ENCODE measurements at places on chromosomes 6 and 20.

DNA sequence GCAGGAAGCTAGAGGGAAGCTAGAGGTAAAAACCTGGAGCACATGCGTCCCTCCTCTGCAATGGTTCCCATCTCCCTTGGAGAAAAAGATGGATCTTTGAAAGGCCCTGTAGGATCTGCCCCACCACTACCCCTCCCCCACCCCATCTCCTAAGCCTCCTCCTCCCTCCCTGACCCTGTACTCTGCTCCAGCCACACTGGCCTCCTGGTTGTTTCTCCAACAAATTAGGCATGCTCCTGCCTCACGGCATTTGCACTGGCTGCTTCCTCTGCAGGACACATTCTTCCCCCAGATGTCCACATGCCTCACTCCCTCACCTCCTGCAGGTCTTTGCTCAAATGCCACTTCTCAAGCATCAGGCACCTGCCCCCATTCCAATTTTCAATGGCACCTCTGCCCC is 45.5 kb downstream of the UBE2V1 start:
- DNase-seq = no peak

DNA sequence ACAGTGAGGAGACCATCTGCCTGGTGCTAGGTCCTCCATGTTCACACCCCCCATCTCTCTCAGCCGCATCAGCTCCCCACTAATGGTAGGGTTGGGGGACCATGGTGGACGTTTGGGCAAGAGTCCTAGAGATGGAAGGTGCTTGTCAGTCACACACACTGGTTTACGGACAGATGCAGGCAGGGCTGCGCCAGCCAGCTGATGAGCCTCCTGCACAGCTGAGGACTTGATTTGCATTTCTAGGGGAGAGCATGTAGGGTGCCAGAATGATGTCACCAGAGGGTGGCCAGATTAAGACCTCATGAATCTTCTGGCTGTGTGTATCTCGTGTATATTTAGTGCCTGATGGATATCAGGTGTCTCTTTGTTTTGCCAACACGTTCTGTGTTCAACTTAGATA is 28.6 kb downstream of the CST8 start:
- DNase-seq = no peak

- no peak for DNase-seq
These were observed 33.7 kb downstream of the RNF146 start for GRCh38 chr6:127300411-127300810.

GRCh38 chr6:156848123-156848522 is 70.9 kb downstream of the ARID1B start:
- no peak for DNase-seq

DNA sequence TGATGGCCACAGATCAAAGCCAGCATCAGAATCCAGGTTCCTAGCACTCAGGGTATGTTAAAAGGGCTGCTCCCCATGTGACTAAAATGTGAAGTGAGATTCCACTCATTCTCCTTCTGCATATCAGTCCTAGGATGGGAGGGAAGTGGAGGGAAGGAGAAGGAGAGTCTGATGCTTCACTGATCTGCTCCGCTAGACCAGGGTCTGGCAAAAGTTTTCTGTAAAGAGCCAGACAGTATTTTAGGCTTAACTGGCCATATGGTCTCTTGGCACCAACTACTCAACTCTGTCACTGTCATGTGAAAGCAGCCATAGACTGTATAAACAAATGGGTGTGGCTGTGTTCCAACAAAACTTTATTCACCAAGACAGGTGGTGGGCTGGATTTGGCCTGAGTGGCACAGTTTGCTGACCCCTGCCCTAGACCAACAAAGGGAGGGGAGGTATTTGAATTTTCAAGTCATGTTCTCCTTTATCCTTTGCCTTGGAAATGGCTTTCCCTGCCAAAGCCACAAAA is 22.6 kb downstream of the GHRH start:
- DNase-seq = no peak

- no peak for DNase-seq
These were observed 54.2 kb downstream of the TRAM2 start for GRCh38 chr6:52522655-52523054.

- DNase-seq = no peak
These were observed 33.8 kb downstream of the FRMD1 start for GRCh38 chr6:168045141-168045691.

DNA sequence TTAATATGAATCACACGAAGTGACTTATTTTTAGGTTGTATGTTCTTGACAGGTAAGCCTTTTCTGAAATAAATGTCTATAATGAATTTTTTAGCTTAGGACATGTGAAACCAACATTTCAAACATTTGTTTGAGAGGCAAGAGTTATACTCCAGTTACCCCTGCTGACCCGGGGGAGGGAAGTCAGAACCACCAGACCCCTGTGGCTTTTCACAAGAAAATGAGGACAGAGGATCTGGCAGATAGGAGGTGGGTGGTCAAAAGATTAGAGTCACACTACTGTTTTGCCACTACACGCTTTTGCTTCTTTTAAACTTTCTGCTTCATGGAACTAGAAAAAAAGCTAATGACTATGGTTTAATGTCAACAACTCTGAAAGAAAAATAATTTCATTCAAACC is 27.5 kb upstream of the ADGRF4 start:
- DNase-seq = no peak

DNA sequence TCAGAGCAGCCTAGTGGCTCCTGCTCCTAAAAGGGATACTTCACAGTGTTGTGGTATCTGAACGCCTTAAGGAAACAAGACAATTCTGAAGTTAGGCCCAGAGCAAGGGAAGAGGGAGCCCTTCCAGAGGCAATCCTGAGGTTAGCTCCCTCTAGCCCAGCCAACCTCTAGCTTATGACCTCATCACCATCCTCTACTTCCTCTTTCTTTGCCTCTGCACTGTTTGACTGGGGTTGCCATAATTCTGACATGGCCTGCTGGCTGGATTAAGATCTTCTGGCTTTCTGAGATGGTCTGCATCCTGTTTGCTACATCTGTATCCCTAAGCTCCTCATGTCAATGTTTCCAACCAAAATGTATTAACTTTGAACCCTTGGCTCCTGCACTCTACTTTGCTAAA is 23.3 kb upstream of the BMP2 start:
- DNase-seq = no peak

- no peak for DNase-seq
These were observed 111.3 kb downstream of the TNFAIP3 start for GRCh38 chr6:137978252-137978896.

DNA sequence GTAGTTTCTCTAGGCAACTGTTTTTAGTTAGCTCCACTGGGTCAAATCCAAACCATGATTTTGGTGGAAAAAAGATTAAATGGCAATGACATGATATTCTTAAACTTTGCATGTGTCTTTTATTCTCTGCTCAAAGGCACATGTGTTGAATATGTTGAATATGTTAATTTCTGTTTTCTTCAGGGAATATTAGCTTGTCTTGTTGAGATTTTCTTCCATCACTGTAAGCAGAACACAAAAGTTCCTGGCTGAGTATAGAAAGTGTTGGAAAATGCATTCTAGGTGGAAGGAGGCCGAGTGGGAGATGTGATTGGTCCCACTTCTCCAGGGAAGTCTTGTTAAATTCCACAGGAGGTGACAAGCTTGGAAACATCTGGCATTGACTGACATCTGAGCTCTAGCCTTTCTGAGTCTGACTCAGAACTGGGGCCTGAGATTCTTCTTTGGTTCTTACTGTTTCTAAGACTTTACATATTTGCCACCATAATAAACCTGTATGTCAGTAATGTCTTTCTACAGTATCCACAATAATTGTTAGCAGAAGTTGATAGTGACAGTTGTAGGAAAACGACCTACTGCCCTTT is 81.1 kb downstream of the LAMA4 start:
- no peak for DNase-seq

DNA sequence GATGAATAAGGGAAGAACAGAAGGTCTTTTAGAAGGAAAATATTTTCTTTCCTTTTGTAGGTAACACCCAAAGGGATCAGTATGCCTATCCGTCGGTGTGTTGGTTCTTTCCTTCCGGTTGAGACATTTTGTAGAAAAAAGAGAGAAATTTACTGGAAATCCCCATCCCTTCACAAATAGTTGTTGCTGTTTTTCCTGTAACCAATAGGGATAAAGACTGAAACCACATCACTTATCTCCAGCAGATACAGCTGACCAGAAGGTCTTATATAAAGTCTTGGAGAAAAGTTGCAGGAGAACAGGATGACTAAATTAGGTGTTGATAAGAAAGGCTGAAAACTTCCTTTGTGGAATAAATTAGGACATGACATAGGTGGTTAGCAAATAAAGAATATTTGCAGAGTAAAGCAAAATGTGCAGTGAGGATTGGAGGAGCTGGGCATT is 14.8 kb upstream of the HLA-DRB1 start:
- DNase-seq = no peak

DNA sequence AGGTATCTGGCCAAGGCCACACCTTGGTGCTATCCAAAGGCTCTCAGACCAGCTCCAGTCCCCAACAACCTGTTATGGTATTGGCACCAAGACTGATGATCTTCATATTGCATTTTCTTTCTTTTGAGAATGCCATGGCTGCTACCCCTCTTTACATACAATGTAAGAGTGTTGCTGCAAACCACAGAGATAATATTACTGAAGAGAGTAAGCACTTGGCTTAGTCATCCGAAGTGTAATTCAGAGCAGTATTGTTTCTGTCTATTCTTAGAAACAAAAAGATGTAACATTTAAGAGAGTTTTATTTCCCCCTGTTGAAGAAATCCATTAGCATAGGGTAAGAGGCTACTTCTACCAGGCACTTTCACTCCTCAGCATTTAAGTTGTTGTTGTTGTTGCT is 212.5 kb downstream of the C6orf118 start:
- no peak for DNase-seq

GRCh38 chr6:103783329-103783728 is 1076.4 kb downstream of the HACE1 start:
- peak; percentile 45 for DNase-seq

DNA sequence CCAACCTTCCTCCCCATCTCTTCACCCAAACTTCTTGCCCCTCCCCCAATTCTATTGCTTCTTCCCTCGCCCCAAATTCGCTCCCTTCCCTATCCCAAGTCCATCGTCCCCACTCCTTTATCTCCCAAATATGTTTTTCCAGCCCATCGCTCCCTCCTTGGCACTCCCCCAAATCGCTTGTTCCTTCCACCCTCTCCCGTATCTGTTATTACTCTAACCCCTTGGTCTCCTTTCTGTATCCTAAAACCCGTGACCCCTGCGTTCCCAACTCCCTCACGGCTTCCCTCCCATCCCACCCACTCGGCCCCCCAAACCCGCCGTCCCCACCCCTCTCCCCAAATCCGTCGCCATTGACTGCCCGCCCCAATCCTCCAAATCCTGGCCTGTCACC is 584 bp downstream of the MTCH1 start:
- DNase-seq = no peak

DNA sequence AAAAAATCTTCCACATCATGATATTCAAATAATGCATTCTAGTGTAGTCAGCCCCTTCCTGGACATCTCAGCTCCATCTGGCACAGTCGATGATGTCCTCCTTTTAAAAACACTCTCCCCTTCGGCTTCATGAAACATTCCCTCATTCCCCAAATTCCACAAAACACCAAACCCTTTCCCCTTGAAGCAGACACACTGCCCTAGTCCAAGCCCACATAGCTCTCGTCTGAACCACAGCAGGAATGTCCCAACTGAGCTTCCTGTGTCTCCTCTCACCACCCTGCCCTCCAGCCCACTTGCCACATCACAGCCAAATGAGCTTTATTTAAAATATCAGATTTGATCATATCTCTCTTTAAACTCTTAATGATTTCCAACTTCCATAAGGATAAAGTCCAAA is 106.4 kb upstream of the CARMIL1 start:
- no peak for DNase-seq

DNA sequence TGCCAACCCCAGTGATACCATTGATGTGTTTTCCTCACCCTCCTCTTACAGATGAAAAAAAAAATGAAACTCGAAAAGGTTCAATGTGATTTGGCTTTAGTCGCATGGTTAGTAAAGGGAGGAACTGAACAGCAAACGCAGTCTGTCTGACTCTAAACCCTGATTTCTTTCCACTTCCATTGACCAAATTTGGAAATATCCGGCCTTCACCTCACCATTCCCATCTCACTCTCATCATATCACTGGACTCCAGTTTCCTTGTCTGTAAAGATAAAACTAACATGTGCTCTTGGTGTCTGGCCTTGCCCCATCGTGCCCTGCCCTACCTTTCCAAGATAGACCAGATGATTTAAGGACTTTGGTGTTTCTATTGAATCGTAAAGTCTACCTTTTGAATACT is 48.7 kb upstream of the ADGRF1 start:
- no peak for DNase-seq

DNA sequence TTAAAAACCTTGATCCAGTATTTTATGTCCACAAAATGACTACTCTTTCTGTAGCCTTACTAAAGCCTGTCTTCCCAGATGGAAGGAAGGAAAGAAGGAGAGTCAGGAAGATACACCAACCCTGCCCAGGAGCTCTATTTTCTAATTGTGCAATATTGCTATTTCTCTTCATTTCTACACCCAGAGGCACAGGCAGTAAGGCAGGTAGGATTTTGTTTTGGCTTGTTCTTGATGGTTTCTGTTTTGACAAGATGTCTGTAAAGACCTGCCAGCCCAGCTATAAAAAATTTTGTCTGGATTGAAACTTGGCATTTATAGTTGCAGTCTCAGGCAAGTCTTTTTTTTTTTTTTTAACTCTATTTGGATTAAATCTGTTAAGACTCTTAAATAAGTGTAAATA is 587.5 kb upstream of the ARID1B start:
- no peak for DNase-seq

- DNase-seq = no peak
These were observed 49.3 kb upstream of the KIF16B start for GRCh38 chr20:16622501-16622900.

DNA sequence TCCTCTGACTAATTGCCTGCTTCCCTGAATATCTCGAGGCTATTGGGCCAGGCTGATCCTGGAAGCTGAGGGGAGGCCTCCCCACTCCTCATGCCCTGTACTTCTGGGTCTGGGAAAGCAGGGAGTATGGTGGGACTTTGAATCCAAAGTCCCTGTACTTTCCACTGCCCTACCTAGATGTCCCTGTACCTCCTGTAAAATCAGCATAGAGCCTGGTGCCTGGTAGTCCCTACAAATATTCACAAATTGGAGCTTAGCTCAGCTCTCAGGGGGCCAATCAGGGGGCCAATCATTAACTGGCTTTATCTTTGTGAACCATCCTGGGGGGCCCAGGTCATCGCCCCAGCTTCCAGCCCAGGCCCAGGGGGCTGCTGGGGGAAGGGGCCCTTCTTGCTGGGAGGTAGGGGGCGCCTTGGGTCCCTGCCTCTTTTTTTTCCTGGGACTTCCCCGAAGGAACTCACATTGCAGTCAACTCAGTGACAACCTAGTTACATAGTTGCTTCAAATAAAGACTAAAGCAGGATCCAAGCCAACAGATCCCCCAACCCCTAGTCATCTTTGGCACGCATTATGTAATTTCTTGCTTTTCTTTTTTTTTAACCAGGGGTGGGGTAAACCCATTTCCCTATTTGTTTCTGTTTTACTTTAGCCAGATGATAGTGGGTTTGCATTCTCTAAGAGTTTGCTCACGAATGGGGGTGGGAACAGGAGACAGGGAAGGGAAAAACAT is 6.9 kb upstream of the VEGFA start:
- no peak for DNase-seq

Data from DMS153 (cell line).